ENCODE measurements at places on chromosomes 7 and 10.
A peak's percentile ranks its signal among the peaks of the same experiment; 100 is the strongest.

DNA sequence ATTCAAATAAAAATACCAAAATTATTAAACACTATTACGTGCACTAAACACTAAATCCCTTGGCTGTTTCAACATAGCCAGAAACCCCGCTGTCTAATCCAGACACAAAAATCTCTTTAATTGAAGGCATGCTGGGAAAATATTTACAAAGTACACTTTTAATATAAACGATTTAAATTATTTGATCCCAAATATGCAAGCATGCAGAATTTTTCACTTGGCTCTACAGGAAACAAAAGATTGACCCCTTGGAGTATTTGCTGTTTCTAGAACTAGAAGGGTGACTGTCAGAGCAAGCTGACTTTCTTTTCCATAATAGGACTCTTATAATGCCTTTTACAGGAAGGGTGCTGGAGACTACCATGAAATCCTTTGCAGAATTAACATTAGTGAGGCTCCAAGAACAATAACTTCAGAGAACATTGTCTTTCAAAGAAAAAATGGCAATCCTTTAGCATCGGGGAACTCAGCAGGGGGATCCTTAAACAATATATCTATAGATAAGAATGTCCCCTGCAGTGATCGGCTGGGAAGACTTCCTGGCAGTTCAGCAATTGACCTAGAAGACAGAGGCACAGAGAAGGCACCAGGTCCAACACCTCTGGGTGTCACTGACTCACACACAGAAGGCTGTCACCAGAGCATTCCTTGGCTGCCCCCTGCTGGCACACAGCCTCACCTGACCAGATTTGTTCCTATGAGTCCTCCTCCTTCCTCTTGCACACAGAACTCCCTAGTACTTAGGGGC is 55.8 kb upstream of the MRLN start:
- peak; percentile 6 for DNase-seq

GRCh38 chr10:28633750-28634149 is 43.6 kb upstream of the BAMBI start:
- DNase-seq: no peak

DNA sequence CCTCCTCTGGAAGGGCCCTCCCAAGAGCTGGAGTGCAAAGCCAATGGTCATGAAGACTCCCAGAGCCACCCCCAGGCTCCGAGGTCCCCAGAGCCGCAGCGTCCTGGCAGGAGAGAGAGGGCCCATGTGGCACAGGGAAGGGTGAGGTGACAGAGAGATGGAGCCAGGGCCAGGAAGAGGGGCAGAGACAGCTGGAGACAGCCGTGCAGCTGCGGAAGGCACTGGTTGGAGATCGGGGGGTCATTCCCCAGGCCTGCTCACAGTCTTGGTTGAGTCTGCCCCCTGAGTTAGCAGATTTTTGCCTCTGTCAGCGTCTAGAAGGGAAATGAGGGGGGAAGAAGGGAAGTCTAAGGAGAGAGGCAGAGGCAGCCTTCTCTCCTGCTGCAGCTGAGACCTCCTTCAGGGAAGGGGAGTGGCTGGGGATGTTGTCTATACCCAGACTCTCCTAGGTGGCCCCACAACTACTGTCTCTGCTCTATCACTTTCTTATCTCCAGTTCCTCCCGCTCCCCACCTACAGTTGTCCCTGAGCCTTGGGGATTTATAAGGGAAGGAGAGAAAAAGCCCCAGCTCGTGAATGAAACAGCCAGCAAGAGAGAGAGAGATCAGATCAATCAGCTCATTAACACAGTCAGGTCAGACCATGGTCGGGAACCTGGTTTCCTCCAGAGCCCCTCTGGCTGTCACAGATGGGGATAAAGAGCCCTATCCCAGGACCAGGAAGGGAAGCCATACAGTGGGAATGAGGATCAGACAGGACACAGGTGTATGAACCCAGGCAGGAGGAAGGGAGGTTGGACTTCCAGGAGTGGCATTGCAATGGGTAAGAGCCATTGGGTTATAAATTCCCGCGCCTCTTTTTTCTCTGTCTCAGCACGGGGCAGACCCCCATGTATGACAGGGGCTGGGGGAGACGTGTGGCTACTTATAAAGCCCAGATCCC is 1.2 kb downstream of the GAL3ST4 start:
- no peak for DNase-seq

DNA sequence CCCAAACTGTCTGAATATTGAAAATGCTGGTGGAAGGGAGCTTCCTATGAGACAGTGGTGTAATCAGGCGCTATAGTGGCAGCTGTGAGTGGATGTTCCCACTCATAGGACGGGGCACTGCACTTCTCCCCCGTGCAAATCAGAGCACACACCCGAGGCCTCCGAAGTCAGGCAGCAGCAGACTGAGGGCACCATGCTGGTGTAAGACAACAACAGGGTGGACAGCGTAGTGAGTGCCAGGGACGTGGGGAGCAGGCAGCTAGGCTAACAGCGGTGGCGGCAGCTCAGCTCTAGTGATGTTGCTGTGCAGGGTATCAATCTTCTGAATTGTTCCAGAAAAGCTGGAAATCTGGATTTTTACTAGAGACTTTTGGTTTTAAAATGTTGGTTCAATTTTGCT is 19.2 kb downstream of the C10orf53 start:
- no peak for DNase-seq

DNA sequence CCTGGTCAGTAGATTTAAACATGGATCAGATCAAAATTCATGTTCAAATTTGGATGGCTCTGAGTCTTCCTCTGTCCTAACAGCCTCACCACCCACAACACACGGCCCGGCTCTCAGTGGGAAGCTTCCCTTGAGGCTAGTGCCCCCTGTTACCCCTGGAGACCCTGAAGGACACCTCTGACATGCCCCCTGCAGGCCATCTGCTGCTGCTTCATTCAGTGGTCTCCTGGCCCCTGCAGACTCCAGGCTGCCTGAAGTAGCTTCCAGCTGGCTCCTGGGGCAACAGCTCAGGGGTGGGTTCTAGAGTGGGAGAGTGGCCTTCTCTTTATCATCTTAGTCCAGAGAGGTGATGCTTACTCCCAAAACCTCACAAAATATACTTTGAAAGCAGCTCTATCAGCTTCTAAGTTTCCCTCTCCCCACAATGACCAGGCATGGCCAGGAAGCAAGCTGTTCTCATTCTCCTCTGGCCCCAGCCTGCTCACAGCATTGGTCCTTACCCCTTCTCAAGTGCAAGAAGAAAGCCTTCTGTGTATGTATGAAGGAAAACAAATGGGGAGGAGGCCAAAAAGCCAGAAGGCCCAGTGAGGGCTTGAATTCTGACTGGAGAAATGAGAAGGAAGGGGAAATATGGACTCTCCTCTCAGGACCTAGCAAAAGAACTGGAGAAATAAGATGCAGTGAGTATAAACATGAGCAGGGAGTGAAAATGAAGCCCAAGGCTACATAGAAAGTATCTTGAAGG is 189.6 kb upstream of the INHBA start:
- DNase-seq: no peak

DNA sequence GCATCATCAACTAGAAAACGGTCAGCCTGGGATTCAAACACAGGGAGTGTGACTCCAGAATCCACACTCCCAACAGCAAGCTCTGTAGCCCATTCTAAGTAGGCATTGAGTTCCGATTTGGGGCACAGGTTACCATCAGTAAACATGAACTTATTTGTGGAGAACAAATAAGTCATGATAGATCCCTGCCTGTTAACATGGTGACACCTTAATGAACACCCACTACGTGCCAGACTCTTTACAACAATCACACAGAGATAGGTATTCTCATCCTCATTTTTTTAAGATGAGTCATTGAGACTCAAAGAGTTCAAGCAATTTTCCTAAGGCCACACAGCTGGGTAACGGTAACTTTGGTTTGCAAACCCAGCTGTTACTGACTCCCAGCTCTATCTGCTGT is 91.5 kb downstream of the LYZL2 start:
- no peak for DNase-seq

DNA sequence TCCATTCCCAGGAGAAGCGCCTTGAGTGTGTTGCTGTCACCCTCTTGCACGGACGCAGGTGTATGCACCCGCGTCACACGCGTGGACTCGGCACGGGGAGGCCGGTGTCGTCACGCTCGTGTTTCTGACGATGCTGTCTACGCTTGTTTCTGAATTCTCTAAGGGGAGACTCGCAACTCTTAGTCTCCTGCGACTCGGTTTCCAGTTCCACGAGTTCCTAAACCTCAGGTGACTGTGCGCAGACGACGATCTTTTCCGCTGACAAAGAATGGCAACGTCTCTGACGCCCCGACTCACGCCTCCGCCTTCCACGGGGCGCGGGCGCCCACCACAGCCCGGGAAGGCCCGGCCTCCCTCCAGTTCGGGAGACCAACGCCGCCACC is 579 bp downstream of the IDI1 start:
- no peak for DNase-seq

Data from fibroblast of skin of left quadriceps (primary cell).